HFFc6 (cell line): ENCODE measurements at places on chromosomes 12 and 14. TPM values are rescaled to one million over a fixed set of nuclear protein-coding genes. Genes with fewer than 3 reads are reported as not detected.
A peak's percentile ranks its signal among the peaks of the same experiment; 100 is the strongest.

DNA sequence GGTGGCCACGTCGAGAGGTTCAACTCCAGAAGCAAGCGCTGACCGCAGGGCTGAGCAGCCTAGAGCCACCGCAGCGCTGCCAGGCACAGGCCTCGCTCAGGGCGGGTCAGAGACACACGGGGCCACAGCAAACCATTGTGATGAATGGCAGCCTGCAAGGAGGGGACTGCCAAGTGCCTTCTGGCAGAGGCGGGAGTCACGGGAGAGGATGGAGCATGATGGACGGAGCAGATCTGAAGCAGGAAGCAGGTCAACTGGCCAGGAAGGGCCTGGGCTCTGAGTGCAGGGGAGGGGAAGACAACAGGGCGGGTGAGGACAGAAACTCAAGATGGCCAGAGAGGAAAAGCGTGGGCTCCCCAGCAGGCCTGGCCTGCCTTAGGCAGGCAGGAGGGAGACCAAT is 49.8 kb downstream of the CDC42BPB start:
- H3K4me3 ChIP-seq: no peak overlapping the region
- DNase-seq: no peak
- peaks cover 49% of the 10 kb centered on the region for H3K36me3 ChIP-seq
- no peak overlapping the region for H3K27ac ChIP-seq

DNA sequence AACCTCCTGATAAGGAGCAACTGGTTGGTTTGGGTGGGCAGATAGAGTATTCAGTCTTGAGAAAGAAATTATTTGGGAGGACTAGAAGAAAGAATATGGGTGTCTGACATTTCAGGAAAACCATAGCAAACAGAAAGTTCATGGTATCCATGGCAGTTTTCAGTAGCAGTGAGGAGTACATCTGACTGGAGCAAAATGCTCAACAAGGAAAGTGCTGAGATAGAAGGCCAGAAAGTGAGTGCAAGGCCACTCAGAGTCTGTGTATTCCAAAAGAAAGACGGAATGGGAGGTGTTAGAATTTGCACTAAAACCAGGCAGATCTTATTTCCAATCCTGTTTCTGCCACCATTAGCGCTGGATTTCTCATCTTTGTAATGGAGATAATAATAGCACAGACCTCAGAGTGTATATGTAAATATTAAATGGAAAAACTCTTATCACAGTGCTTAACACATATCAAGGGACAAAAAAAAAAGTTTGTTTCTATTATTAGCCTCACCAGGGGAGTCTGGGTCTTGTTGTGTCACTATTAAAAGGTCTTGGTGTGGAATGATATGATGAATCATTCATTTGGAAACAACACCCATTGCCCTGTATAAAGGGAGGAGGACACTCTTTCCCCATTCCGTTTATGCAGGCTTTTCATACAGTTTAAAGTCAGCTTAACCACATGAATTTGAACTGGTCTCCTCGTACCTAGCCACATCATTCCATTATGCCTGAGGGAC is 349.8 kb downstream of the IPO8 start:
- no peaks in the 10 kb centered on the region for H3K4me1 ChIP-seq
- H3K27ac ChIP-seq: no peak overlapping the region
- H3K4me3 ChIP-seq: no peak overlapping the region
- no peaks in the 10 kb centered on the region for H3K36me3 ChIP-seq

GRCh38 chr12:65728848-65729793 is 95.2 kb upstream of the HMGA2 start:
- peaks cover 5% of the 10 kb centered on the region; the same call in 1 of the 2 replicates for H3K36me3 ChIP-seq
- H3K27me3 ChIP-seq: peaks cover 3% of the 10 kb centered on the region
- H3K27ac ChIP-seq: peak overlapping the region; percentile 34; the same call in 1 of the 2 replicates
- no peak for DNase-seq
- peaks cover 34% of the 10 kb centered on the region for H3K4me1 ChIP-seq
- H3K4me3 ChIP-seq: peak overlapping the region; percentile 88

GRCh38 chr12:89884952-89885351 is 176.3 kb upstream of the ATP2B1 start:
- no peak overlapping the region for H3K4me3 ChIP-seq
- no peaks in the 10 kb centered on the region; the same call in 1 of the 2 replicates for H3K27me3 ChIP-seq
- no peaks in the 10 kb centered on the region for H3K36me3 ChIP-seq
- no peak for DNase-seq

DNA sequence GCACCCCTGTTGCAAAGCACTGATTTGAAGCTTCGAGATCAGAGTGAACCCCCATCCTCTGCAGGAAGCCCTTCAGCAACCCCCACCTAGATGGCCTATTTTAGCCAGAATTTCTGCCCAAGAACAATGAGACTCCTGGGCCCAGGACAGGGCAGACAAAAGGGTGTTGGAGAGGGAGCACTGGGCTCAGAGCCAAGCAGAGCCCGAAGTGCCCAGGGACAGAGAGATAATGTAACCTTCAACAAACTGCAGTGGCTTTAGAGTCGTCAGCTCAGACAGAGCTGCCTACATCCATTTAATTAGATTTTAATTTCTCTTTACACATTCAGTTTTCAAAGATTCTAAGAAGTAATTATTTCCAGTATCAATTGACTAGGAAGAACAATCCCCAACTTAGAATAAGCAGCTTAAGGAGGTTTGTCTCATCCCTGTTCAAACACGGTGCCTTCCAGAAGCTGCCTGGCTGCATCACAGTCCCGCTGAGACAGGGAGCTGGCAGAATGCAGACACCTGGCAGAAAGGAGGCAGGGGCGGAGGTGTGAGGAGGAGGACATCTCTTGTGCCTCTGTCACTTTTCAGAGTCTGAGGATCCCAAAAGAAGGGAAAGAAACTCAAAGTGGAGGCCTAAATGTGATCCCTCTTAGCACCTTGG is 504.9 kb upstream of the CCDC196 start:
- peaks cover 6% of the 10 kb centered on the region for H3K27me3 ChIP-seq
- no peak overlapping the region for H3K4me3 ChIP-seq
- H3K4me1 ChIP-seq: no peaks in the 10 kb centered on the region

DNA sequence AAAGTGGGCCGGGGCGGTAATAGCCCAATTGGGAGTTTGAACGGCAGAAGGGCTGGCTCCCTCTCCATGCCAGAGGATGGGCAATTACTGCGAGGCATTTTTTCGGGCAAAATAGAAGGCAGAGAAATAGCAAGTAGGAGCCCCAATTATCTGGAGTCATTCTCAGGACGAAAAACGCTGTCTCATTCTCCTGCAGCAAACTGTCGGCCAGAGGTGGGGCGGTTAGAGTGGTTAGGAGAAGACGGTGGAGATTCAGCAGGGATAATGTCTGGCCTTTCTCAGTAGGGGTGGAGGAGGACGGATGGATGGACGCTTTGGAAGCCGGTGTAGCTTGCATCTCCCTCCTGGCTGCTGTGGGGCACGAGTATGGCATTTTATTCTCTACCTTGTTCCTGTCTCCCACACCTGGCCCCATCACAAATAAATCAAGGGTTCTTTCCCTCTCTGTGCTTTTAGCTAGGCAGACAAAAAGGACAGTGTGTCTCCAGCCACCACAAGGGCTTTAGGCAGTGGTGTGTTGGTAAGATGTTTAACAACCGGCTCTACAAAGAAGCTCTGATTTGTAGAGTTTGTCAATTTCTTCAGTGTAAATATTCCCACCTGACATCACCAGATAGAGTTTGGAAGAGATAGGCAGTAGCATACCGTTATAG is 140.5 kb upstream of the LHX5 start:
- H3K36me3 ChIP-seq: no peaks in the 10 kb centered on the region
- H3K27ac ChIP-seq: no peak overlapping the region

DNA sequence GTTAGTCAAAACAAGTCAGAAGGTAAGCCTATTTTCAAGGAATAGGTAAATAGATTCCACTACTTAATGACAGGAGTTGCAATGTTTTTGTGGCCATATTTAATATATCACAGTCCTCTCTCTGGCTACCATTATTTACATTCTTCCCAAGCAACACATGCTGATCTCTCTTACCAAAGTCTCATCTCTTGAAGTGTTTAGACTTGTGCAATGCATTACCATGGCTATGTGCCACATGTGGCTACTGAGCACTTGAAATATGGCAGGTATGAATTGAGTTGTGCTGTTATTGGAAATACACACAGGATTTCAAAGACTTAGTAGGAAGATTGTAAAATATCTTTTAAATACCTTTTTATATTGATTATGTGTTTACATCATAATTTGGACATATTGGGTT is 262.4 kb upstream of the PDE3A start:
- H3K4me3 ChIP-seq: no peak overlapping the region
- no peaks in the 10 kb centered on the region for H3K4me1 ChIP-seq
- H3K27ac ChIP-seq: no peak overlapping the region
- H3K27me3 ChIP-seq: no peaks in the 10 kb centered on the region

GRCh38 chr12:82682851-82683261 is 3.9 kb upstream of the TMTC2 start:
- 0 out of 2 replicates have a peak, but pooled peaks cover 4% of the 10 kb centered on the region for H3K27me3 ChIP-seq
- H3K4me3 ChIP-seq: no peak overlapping the region
- peaks cover 2% of the 10 kb centered on the region for H3K4me1 ChIP-seq
- DNase-seq: no peak
- H3K27ac ChIP-seq: no peak overlapping the region

GRCh38 chr14:95765051-95765450 is 51.1 kb upstream of the TCL1A start:
- H3K27me3 ChIP-seq: peaks cover 3% of the 10 kb centered on the region
- no peak for DNase-seq
- H3K4me1 ChIP-seq: no peaks in the 10 kb centered on the region
- no peak overlapping the region for H3K27ac ChIP-seq

DNA sequence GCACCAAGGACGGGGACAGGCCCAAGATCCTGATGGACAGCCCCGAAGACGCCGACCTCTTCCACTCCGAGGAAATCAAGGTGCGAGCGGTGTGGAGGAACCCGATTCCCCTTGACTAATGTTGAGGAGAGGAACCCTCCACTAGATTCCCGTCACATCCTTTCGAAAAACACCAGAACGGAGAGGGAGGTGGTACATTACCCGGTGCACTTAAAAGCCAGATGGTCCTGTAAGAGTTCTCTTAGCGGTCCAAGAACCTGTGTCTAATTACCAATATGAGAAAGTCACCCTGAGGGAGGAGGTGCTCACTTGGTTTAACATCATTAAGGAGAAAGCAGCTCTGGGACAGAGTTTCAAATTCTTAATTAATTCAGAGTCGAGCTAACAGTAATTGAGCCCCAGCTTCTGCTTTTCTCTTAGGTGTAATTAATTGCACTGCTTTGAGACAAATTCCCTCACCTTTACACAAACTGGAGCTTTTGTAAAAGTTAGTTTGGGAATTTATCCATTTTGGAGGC is 450 bp downstream of the PRKAB1 start:
- H3K27ac ChIP-seq: peak overlapping the region; percentile 83
- H3K4me1 ChIP-seq: peaks cover 30% of the 10 kb centered on the region
- peak overlapping the region; percentile 96 for H3K4me3 ChIP-seq
- DNase-seq: no peak
- H3K27me3 ChIP-seq: peaks cover 3% of the 10 kb centered on the region

The GNG2 gene
- total RNA-seq: 2.6 to 6.9 TPM (median 4.0 TPM) in 3 replicates

The DCD gene
- total RNA-seq: not detected in 3 replicates

The TRHDE gene
- 53.8 to 99.9 TPM (median 57.1 TPM) in 3 replicates for total RNA-seq

The AGAP2 gene
- 0.12 to 0.17 TPM (median 0.14 TPM) in 3 replicates for total RNA-seq

The CLEC4C gene
- total RNA-seq: not detected in 3 replicates
